Stimulated activated CD4-positive, alpha-beta T cell treated with anti-CD3 and anti-CD28 coated beads, Interleukin-15, amount 100 ng/mL, for 24 hours (primary cell): ENCODE measurements at places on chromosomes 12 and 14.
A peak's percentile ranks its signal among the peaks of the same experiment; 100 is the strongest.

DNA sequence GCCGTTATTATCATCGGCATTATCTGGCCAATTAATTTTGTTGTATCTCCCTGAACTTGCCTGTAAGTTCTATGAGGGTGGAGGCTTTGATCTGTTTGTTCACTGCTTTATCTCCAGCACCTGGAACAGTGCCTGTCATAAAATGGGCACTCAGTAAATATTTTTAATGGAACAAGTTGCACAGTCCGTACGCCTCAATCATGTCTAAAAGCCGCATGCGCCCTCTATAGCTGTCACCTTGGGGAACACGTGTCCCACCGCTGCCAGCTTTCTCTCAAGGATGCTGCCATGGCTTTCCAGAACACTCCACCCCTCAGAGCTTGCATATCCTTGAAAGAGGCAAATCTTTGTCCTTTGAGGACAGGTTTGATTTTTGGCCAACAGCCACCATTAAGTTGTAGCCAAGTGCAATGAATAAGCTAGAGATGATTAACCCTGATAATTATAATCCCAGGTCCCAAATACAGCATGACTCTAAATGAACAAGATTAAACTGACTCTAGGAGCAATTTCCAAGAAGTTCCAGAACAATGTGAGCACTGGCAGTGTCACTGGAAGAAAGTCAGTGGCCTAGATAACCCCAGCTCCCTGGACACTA, 55.1 kb downstream of the ERH start:
- no peak for DNase-seq

DNA sequence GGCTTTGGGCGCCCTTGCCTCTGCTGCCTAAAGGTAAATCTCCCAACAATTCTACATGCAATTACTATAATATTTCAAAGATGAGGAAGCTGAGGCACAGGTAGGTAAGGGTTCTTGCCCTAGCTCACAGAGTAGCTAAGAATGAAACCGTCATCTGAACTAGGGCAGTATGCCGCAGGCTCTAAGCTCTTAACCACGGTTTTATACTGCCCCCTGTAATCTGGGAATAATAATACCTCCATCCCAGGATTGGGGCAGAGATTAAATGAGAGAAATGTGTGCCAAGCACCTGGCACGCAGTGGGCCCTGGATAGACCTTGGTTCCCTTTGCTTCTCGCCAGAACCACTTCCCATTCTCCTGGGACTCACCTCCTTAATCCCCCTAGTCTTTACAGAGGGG, 1.5 kb upstream of the HRK start:
- no peak for DNase-seq

GRCh38 chr12:65051218-65051617, 69.9 kb downstream of the WIF1 start:
- DNase-seq = no peak

- no peak for DNase-seq
These were observed 25.0 kb downstream of the IFT81 start for GRCh38 chr12:110149086-110149660.

DNA sequence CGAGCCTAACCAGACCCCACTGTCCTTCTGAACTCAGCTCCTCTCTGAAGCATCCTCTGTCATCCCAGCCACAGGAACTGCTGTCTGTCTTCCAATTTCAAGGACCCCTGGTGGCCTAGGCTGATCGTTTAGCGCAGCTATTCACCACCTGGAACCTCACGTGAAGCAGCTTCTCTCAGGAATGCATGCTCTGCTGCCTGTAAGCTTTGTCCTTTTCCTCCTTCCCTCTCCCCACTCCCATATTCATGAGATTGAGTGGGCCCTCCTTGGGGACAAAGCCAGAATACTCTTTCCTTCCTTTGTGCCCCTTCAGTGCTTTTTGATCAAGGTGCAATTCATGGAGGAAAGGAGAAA, 17.2 kb downstream of the DPF3 start:
- no peak for DNase-seq

GRCh38 chr14:42654707-42655106, 1048.0 kb downstream of the LRFN5 start:
- no peak for DNase-seq

DNA sequence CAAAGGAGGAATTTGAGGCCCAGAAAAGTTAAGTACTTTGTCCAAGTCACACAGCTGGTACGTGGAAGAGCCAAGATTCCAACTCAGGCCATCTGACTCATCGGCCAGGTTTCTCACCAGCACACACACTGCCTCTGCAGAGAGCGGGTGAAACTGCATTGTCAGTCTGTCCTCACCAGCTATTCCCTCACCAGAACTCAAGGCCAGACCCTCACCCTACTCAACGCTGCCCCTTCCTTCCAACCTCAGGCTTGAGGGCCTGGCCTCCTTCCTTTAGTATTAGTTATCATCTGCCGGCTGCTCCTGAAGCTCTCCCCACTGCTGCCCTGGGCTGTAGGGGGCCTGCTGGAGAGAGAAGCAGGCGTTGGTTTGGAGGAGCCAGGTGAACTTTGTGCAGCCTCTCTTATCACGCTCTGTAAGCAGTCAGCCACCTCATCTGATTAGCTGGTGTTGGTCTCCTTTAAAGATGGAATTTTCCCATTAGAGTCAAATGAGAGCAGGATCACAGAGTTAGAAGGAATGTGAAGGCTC, 16.6 kb upstream of the PLEK2 start:
- DNase-seq = no peak

DNA sequence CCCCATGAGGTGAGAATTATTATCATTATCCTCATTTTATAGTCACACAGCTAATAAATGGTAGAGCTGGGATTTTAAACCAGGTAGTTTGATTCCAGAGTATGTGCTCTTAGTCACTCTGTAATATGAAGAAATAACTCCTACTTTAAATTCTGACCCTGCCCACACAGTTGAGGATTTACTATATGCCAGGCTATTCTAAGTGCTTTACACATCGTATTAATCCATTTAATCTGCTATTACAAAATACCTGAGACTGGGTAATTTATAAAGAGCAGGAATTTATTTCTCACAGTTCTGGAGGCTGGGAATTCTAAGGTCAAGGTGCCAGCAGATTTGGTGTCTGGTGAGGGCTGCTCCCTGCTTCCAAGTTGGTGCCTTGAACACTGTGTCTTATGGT, 19.6 kb upstream of the WIF1 start:
- DNase-seq = no peak

- DNase-seq = peak; percentile 93
These were observed 30.1 kb upstream of the PPP2R5C start for GRCh38 chr14:101731187-101732080.

DNA sequence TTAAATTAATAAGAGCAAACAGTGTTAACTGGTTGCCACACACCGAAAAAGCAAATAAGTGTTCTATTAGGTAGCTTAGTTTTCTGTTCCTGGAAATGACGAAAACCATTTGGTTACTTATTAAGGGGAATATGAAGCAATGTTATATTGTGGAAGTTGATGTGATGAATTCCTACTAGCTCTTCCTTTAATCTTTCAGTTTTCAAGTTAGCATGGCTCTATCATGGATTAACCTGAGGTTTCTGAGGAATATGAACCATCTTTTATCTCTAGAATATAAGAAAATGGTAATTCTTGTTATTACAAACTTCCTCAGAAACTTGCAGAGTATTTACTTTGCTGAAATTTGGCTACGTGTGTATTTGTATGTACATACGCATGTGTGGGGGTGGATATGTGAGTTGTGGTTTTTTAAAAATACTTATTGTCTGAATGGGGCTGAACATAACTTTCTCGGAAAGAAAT, 245.7 kb downstream of the KCNC2 start:
- DNase-seq = no peak
